ENCODE measurements at places on chromosomes 3 and 15.

- DNase-seq = no peak
These were observed 2.2 kb downstream of the ZIC1 start for GRCh38 chr3:147411238-147411814.

- DNase-seq = no peak
These were observed 32.0 kb downstream of the PIK3CA start for GRCh38 chr3:179179979-179180759.

- no peak for DNase-seq
These were observed 78.8 kb downstream of the AAGAB start for GRCh38 chr15:67175643-67176071.

GRCh38 chr3:101377209-101377608 lies 56.8 kb upstream of the IMPG2 start:
- no peak for DNase-seq

All from NCI-H1048 (cell line).